Activated CD8-positive, alpha-beta memory T cell treated with anti-CD3 and anti-CD28 coated beads for 1 hour (primary cell): ENCODE measurements at places on chromosomes 12 and 14.

DNA sequence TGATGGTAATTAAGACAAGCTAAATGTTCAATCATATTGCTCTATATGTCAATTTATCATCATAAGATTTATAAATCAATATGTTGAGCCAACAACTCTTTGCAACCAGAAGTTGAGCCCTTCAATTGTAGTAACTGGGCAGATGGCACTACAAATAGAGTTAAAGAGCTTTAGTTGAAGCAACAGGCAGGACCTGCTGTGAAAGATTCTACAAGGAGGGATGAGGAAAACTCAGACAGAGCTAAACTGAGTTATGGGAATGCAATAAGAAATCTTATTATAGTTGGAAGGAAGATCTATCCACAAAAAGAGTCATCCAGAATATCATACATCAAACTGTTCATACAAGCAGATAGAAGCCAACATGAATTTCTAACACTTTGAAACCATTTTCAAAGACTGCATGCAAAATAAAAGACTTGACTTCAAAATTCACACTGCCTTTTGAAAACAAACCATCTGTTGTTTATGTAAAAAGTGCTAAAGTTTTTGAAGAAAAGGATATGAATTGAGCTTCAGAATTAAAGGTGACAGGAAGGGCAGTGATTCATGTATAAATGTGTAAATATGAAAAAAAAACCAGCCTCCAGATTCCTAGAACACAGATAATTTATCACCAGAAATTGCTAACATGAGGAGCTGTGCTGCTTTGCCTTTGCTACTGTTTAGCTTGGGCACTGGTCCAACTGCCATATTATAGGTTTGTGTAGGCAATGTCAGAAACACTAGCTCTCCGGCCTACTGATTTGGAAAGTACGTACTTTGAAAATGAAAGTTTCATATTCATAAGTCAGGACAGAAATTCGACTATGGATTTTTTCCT is 133.2 kb downstream of the SLC35F4 start:
- DNase-seq = no peak

- no peak for DNase-seq
Measured at GRCh38 chr14:48384821-48385220, 709.4 kb upstream of the MDGA2 start.

GRCh38 chr14:60628892-60629291 is 20.4 kb downstream of the SIX1 start:
- DNase-seq = no peak

DNA sequence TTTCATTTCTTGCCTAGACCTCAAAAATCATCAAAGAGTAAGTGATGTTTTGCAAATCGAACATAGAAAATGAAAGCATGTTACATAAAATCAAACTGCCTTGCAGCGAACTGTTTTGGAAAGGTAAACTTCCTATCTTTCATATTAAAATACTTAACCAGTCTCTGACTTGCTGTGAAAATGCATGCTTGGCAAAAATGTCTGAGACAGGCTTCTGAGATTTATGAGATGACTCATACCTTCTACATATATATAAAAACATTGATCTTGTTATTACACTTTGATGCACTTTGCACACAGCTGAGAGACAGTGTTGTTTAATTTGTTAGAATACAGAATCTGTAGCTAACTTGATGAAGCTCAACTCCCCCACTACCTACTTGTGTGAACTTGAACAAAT is 179.1 kb downstream of the KITLG start:
- no peak for DNase-seq

DNA sequence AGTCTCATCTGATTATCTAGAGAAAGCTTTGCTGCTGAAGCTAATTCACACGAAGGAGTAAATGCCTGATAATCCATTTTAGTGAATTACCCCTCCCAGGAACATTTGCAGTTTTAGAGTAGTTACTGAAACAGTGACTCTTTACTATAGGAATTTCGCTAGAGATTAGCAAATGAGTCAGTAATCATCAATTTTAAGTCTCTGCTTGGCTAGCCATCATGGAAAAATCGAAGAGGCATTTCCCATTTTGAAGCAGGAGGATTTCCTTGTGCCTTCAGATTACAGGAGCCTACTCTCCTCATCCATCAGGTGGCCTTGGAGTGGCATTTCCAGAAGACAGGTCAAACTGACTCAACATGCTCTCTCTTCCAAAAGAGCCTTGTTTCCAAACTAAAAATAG is 154.5 kb downstream of the EGLN3 start:
- DNase-seq = no peak

DNA sequence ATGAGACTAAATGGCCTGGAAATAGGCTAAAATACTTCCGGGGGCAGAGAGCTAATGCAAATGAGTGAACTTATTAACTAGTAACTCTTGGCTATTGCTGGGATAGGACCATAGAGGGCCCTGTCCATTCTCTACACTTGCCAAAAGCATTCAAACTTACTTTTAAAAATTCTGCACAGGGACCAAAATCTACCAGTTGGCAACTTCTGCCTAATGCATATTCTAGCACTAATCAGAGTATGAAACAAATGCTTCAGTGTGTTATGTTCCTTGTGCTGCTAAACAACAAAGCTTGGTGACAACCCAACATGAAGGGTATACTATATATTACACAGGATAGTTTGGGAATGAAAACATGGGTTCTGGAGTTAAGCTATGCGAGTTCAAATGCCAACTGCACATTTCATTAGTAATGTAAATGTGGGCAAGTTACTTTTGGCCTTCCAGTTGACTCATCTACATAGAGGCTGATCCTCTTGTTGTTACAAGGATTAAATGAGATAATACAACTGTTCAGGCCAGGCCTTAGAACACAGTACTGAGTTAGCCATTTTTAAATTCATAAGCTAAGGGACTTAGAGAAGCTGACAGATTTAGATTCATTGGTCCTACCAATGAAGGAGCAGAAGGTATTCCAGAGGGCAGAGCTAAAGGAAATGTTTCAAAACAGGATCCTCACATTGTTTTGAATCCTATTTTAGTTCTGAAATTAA is 32.4 kb downstream of the HIGD1C start:
- no peak for DNase-seq

GRCh38 chr12:130014485-130014807 is 110.6 kb upstream of the TMEM132D start:
- DNase-seq = no peak

- DNase-seq = no peak
Measured at GRCh38 chr12:123808167-123808566, 46.1 kb downstream of the DNAH10 start.

GRCh38 chr12:6280053-6280469 is 30.4 kb upstream of the PLEKHG6 start:
- DNase-seq = no peak

DNA sequence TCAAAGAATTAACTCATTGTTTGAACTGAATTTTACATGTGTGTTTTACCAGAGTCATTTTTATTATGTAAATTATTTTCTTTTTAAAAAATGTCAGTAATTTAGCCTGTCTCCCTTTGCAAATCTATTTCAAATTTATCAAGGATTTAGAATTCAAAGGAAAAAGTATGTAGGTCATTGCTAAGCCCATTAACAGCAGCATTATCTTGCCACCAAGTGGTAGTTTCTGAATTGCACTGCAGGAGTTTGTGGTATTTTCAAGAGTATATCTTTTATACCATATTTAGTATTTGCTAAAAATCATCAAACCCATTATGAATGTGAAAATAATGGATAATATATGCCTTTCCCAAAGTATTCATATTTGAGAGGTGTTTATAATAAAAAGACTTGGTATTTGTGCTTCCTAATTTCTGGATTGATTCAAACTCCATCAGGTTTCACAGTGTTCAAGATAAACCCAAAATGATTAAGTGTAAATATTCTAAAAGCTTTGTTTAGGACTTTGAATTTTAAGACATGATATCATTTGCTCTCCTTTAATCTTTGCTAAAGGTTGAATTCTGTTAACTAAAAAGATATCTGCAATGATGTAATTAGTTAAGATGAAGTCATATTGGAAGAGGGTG is 711.4 kb downstream of the FSCB start:
- no peak for DNase-seq

DNA sequence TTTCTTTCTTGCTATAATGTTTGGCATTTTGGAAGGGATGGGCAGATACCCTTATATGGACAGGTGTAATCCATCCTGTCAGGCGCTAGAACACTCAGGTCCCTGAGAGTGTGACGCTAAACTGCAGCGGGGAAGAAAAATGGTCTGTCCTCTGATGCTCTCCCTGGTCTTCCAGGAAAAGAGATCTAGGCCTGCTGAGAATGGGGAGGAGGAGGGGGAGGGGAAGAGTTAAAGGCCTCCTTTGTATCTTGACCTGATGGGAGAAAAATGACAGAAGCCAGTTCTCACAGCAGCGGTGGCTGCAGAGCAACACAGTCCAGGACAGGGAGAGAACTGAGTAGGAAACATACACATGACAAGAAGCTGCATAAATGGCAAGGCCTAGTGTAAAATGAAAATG is 61.1 kb downstream of the RPS6KA5 start:
- DNase-seq = no peak

DNA sequence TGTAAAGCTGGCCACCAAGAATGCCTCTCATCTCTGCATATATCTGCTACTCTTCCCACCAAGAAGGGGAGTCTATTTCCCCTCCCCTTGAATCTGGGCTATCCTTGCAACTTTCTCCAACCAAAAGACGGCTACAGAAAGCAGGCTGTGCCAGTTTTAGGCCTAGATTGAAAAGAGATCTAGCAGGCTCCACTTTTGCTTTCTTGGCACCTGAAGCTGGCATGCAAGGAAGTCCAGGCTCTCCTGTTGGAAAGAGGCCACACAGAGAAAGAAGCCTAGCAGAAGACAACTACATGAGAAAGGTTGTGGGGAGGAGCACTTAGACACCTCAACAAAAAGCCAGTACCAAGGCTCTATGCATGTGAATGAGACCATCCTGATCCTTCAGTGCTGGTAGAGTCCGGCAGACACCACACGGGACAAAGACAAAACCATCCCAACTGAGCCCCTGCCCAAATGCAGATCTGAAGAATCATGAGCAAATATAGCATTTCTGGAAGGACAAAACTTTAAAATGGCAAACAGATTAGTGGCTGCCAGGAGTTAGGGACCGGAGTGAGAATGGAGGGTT is 68.0 kb downstream of the SPPL3 start:
- no peak for DNase-seq
